ENCODE measurements at places on chromosomes 16 and 17.

- no peak for DNase-seq
These were observed 2.6 kb downstream of the BAIAP3 start for GRCh38 chr16:1335996-1336395.

DNA sequence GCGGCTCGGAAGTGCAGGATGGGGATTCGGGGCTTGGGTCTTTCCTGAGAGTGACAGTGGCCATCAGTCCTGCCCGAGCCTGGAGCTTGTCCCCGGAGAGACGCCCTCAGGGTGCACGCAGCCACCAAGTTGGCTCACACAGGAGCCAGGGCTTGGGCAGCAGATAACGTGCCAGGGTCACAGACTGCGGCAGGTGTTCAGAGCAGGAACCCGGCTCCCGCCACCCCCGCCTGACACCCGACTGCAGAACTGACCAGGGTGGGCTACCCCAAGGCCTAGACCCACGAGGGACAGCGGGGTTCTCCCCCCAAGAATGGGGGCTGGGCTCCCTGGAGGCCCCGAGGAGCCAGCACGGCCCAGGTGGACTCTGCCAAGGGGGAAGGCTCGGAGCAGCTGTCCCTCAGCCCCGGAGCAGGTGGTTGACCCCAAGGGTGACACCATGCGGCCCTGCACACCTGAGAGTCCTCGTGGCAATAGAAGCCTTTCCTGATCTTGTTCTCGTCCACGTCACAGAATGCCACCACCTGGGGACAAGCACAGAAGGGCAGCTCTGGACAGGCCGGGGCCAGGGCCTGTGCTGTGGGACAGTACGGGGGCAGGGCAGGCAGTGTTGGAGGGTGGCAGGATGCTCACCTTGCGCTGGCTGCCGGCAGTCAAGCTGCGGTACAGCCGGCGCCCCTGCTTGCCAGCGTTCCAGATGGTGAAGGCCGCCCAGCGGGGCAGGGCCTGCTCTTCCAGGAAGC lies 117.1 kb upstream of the ZNF750 start:
- no peak for DNase-seq

DNA sequence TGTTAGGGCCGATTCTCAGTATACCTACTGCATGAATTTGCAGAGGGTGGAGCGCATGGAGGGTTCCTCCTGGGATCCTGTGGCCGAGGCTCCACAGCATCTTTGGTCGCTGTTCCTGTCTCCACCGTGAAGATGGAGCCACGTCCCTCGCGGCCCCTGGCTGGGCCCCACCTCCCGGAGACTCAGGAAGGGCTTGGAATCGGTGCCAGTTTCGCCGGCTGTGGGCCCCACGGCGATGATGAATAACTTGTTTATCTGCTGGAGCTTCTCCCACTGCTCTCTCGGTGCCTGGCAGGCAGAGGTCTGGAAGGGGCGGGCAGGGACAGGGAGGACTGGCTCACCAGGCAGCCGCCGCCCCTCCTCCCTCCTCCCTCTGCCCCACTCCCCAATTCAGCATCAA lies 8.1 kb downstream of the SLC5A11 start:
- DNase-seq = no peak

DNA sequence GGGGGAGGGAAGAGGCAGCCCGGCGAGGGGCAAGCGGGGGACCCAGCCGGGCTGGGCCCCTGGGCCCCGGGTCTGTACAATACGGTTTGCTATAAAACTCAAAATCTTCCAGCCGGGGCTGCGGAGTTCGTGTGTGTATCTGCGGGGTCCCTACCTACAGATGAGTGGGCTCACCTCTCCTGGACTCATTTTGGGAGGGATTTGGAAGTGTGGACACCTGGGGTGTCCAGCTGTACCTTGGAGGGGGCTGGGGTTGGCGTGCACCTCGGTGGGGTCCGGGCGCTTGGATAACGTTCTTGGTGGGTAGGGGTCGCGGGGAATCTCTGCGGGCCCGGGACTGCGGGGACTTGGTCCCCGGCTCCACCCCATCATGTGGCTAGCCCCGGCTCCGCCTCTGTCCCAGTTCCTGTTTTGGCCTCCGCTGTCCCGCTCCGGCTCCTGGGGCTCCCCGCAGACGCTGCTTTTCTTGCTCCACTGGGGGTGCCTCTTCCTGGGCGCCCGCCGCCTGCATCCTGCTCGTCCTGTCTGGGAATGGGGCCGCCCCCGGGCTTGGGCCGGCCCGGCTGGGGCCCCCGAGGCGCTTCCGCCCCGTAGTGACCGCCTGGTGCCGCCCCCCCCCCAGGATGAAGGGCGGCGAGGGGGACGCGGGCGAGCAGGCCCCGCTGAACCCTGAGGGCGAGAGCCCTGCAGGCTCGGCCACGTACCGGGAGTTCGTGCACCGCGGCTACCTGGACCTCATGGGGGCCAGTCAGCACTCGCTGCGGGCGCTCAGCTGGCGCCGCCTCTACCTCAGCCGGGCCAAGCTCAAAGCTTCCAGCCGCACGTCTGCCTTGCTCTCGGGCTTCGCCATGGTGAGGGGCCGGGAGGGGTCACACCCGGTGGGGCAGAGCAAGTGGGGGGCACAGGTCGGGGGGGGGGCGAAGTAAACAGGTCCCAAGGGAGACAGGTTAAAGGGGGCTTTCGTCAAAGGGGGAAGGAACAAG lies at the start of gene ORAI3:
Gene ORAI3, plus strand, starts transcription at position 402 of the 983 bp plus-strand sequence. Its CDS starts 222 bp downstream, at position 624.
- peak; percentile 82 for DNase-seq

DNA sequence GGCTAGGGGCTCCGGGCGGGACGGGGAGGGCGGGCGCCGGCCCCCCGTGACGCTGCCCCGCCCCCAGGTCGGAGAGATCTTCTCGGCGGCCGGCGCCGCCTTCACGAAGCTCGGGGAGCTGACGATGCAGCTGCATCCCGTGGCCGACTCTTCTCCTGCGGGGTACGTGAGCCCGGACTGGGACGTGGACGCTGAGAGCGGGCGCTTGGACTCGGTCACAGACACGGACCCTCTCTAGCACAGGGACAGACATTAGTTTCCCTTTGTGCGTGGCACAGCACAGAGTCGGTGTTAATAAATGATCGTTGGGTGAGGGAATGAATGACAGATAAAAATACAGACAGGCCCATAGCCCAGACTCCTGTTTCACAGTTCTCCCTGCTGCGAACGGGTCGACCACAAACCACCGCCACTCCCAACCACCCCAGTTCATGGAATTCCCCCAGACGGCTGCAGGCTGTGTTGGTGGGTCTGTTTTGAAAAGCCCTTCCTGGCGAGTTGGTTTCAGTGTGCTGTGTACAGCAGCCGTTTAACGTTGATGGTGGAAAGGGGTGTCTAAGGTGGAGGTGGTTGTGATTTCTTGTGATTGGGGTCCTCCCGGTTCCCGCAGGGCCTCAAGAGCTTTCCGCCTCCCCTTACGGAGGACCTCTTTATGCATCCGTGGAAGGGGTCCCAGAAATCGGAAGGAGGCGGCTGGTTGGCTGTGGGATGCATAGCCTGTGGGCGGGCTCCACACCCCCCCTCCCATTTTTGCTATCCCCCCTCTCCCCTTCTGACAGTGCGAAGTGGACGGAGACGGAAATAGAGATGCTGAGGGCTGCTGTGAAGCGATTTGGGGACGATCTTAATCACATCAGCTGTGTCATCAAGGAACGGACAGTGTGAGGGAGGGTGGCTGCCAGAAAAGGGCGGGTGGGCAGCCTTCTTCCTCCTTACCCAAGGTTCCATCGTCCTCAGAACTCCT lies 2.9 kb downstream of the RNASEK start:
- DNase-seq = peak; percentile 43

- DNase-seq = no peak
These were observed 119.7 kb upstream of the CIBAR2 start for GRCh38 chr16:85231959-85232358.

GRCh38 chr17:17356149-17356930 lies 53.2 kb downstream of the NT5M start:
- peak; percentile 86 for DNase-seq

GRCh38 chr17:28907709-28908475 lies 5.0 kb upstream of the DHRS13 start:
- no peak for DNase-seq

DNA sequence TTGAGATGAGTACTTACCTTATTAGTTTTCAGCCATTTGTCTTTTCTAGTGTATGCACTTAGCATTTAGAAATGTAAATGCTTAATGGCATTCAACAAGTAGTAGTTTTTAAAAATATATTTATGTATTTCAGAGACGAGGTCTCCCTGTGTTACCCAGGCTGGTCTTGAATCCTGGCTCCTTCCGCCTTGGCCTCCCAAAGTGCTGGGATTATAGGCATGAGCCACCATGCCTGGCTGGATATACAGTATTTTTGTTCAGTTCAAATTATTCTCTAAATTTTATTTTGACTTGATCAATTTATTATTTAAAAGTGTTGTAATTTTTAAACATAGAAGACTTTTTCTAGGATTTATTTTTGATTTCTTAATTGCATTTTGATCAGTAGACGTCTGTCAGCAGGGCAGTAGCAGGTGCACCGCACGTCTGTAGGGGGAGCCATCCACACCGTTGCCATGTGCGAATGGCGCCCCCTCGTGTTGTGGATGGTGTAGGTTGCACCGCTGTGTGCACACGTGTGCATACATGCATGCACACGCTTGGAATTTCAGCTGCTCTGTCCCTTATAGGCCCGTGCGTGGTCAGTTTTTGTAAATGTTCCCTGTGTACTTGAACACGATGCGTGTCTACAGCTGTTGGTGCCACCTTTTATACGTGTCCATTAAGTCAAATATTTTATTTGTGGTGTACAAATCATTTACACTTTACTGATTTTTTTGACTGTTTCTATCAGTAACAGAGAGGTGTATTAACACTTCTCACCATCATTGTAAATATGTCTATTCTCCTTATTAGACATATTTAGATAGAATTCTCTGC lies 30.6 kb downstream of the RPTOR start:
- peak; percentile 94 for DNase-seq

DNA sequence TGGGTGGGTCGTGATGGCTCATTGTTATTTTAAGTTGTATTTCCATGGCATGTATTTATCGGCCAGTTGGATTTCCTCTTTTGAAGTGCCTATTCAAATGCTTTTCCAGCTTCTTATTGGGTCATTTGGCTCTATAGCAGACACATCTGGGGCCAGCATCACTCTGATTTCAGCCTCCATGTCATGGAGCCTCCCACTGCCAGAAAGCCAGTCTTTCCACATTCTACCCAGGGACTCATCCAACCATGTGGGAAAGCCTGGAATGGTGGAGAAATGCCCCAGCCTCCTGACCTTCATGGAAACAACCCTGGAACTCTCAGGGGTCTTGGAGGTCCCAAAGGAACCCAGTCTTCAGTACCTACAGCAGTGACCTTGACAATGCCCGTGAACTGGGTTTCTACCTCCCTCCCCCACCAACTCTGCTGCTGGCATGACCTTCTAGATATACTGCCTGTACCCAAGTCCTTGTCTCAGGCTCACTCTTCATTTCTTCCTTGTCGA lies 33.8 kb upstream of the ADGRG1 start:
- no peak for DNase-seq

GRCh38 chr17:72997559-72997958 lies 94.9 kb downstream of the SLC39A11 start:
- no peak for DNase-seq

DNA sequence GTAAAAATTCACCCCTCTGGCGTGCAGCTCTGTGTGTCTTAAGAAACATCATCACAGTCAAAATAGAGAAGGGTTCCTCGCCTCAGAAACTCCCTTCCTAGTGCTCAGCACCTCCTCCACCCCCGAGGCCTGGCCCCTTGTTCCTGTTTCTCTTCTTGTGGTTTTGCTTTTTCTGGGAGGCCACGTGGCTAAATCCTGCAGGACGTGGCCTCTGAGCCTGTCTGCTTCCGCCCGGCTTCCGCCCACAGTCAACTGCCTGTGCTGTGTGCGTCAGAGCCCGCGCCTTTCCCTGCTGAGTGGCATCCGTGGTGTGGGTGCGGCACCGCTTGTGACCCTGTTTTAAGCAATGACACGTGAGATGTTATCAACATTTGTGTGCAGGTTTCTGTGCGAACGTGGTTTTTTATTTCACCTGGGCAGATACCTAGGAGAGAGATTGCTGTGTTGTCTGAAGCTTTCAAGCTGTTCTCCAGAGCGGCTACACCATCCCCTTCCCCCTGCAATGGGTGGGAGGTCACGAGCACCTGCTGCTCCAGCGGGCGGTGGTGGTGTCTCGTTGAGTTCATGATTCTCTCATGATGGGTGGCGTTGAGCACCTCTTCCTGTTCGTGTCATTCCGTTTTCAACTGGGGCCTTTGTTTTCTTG lies 21.7 kb downstream of the ACSF3 start:
- DNase-seq = peak; percentile 98

GRCh38 chr17:65099941-65100315 lies 37.2 kb upstream of the RGS9 start:
- peak; percentile 67 for DNase-seq

DNA sequence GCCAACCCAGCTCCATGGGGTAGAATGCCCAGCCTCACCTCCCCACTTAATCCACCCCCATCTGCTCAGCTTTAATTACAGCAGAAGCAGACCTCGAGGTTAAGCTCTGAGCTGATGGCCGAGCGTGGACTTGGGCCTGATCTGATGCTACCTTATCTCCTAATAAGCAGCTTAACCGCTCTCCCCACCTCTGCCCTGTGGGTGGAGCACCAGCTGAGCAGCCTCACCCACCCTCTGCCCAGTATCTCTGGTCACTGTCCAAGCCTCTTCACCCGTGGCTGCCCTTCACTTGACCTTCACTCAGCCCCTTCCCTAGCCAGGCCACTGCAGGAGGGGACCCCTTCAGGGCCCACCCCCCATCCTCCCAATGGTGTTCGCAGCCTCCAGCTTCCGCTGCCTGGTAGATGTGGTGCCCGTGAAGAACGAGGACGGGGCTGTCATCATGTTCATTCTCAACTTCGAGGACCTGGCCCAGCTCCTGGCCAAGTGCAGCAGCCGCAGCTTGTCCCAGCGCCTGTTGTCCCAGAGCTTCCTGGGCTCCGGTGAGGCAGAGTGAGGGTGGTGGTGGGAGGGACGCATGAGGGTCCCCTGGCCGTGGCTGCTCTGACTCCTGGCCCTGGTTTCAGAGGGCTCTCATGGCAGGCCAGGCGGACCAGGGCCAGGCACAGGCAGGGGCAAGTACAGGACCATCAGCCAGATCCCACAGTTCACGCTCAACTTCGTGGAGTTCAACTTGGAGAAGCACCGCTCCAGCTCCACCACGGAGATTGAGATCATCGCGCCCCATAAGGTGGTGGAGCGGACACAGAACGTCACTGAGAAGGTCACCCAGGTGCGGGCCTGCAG lies 6.8 kb downstream of the KCNH6 start:
- no peak for DNase-seq

DNA sequence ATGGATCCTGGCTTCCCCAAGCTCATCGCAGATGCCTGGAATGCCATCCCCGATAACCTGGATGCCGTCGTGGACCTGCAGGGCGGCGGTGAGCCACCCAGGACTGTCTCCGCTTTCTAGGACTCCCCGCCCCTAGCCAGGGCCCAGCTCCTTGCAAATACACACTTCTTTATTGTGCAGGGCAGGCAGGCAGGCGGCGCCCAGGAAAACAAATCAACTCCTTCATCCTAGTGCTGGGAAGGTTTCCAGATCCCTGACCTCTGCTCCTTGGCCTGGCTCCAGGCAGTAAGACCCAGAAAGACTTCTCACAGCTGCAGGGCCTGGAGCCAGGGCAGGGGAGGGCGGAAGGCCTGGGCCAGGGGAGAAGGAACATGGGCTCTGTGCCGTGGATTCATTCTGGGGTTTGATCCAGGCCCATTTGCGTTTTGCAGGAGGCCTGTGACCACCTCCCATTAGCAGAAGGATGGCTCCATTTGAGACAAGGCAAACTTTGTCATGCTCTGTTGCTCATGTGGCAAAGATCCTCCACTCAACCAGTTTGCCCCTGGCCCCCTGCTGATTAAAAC lies 6.0 kb upstream of the LPCAT2 start:
- DNase-seq = no peak

- no peak for DNase-seq
These were observed 4.3 kb downstream of the SPPL2C start for GRCh38 chr17:45848868-45849535.

All from inflammatory macrophage (primary cell).